HFF-Myc (cell line): ENCODE measurements at places on chromosomes 4 and X.

GRCh38 chrX:39513836-39514235 is 583.9 kb downstream of the BCOR start:
- no peak for DNase-seq

GRCh38 chr4:57270346-57270745 is 160.2 kb upstream of the IGFBP7 start:
- no peak for DNase-seq

- DNase-seq: no peak
Observed at GRCh38 chrX:39536211-39536610, 561.5 kb downstream of the BCOR start.

DNA sequence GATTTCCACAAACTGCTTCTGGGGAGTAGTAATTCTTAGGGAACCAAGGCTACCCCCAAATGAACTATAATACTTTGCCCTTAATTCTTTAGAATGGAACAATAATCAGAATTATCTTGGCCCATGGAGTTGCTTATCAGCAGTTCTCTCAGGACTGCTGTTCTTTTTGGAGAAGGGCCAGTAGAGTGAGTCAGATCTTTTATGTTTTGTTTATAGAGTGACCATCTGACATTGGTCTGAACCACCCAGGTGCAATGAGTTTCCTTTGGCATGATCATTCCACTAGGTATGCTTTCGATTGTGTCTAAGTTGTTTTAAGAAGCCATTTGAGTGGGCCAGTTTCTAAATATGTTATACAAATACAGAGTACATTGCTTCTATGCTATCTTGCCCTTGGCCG is 31.8 kb downstream of the PRRG1 start:
- peak; percentile 21 for DNase-seq

DNA sequence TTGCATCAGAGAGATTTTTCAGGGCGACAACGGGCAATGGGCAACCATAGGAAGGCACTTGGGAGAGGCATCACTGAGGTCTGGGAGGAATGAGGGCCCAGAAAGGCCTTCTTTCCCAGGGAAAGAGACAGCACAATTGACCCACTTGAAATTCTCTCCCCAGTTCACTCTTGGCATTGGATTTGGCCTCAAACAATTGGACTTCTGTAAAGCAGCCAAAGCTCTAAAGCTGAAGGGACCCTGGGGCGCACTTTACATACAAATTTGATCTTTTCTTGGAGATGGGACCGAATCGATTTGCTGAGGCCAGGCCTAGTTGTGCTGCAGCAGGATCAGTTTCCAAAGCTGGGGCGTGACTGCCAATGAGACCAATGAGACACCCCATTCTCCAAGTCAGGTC is 3.2 kb downstream of the ARHGAP36 start:
- DNase-seq: no peak

GRCh38 chr4:56298236-56298635 is 89.1 kb downstream of the AASDH start:
- DNase-seq: no peak

- DNase-seq: peak; percentile 38
Observed at GRCh38 chrX:120457766-120458180, 11.3 kb downstream of the LAMP2 start.

DNA sequence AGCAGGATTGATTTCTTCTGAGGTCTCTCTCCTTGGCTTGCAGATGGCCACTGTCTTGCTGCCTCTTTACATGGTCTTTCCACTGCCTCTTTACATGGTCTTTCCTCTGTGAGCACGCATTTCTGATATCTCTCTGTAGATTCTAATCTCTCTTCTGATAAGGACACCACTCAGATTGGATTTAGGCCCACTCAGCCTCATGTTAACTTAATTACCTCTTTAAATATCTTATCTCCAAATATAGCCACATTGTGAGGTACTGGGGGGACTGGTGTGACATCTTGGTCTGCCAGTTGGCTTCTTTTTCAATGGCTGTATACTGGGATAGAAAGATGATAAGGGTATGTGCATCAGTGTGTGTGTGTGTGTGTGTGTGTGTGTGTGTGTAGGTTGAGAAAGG is 153.7 kb downstream of the AWAT2 start:
- no peak for DNase-seq

DNA sequence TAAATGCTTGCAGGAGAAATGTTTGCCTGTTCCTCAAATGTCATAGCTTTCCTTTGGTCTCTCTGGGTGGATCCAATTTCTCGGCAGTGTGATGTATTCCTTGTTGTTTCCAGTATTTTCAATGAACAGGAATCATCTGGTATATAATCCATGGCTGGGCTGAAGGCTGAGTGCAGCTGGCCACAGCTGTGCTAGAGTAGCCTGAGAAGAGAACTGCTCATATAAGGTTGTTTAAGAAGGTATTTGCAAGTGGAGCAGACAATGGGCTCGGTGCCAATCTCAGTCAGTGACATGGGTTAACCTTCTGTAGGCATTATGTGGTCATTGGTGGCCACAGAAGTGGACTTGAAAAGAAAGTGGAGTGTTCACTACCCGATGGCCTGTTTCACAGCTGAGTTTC is 390.3 kb downstream of the SPRY1 start:
- DNase-seq: no peak

GRCh38 chr4:4456816-4457578 is 70.1 kb downstream of the NSG1 start:
- DNase-seq: no peak

- DNase-seq: no peak
Observed at GRCh38 chrX:150841456-150842197, 56.8 kb downstream of the CD99L2 start.

DNA sequence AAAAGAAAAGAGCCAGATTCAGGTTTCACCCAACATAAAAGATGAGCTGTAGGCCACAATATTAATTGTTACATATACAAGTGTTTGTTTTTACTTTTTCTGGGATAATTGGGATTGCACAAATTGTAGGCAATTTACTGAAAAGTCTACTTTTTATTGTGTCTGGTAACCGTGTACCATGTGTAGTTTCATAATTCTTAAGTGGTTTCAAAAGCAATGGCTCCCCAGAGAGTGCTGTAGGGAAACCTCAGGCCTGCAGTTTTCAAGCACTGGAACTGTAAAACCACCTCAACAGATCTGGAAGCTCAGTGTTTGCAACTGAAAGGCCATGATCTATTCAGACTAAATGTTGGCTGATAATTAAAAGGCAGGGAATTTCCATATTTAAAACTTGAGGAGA is 53.9 kb upstream of the MMAA start:
- no peak for DNase-seq

- no peak for DNase-seq
Observed at GRCh38 chrX:143500751-143501150, 16.5 kb downstream of the SPANXN3 start.

DNA sequence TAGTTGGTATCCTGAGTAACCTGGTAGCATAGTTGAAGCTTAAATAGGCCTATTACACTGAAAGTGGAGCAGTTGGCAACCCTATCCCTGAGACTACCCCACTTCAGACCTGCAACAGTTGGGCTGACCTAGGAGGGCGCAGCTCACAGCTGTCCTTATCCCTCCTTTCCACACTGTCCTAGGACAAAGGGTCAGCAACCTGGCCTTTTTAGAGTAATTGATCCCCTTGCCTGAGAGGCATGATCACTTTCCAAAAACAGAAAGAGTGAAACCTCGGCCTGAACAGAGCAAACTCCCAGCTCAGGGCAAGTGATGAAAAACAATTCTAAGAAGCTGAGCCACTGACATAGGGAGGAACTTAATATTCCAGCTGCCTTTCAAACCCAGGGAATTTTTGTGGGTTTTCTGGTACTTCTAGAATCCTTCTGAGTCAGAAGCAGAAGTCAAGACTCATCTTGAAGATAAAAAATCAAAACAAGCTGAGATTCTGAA is 94.9 kb upstream of the MYOZ2 start:
- peak; percentile 51 for DNase-seq

DNA sequence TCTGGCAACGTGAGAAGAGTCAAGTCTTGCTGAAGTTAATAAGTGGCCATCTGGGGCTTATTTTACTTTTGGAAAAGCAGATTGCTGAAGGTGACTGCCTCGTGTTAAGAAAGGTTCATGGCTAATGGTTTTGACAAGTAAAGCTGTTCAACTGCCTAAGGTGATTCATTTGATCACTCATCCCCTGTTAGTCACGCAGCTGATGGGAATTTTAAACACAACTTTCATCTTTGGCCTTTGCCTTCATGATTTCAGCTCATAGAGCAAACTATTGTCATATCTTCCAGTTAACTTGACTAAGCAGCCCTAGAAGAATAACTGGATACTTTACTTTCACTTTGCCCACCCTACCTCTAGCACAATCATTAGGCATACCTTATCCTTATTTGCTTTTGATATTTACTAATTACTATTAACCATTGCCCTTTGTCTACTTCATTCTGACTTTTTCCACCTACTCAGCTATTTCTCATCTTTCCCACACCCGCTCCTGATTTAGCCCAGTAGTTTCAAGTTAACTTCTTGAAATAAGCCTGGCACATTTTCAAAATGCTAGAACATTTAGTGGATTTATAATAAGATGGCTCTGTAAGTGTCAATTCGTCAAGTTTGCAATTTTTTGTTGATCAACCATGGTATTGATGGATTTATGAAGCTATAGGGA is 170.6 kb upstream of the S100G start:
- no peak for DNase-seq

DNA sequence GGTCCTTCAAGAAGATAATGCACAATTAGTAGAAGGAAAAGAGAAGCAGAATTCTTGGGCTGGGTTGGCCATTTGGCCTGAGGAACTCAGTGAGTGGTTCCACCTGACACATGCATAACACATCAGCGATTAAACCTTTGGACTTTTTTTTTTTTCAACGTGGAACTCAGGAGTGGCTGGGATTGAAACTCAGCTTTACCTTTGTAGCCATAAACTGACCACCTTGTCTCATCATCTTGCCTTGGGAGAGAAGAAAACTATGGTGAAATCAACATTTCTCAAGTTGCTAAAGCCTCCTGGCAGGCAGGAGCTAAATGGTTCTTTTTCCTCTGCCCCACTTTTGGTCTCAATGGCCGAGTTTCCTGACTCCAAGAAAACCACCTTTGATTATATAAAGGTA is 16.3 kb downstream of the PTTG2 start:
- no peak for DNase-seq

GRCh38 chrX:9532349-9532748 is 67.5 kb downstream of the TBL1X start:
- DNase-seq: no peak

GRCh38 chr4:40575846-40576245 is 53.8 kb downstream of the RBM47 start:
- DNase-seq: no peak

- no peak for DNase-seq
Observed at GRCh38 chr4:173503330-173504180, 26.5 kb downstream of the HAND2 start.

- DNase-seq: no peak
Observed at GRCh38 chr4:187883836-187884475, 111.6 kb upstream of the ZFP42 start.

- peak; percentile 69 for DNase-seq
Observed at GRCh38 chr4:114108869-114109268, 129.4 kb upstream of the ARSJ start.

- DNase-seq: peak; percentile 20
Observed at GRCh38 chr4:8029689-8030088, 90.0 kb upstream of the AFAP1 start.

- peak; percentile 73 for DNase-seq
Observed at GRCh38 chr4:119638359-119638758, 9.8 kb upstream of the PDE5A start.

GRCh38 chr4:183229397-183229796 is 90.7 kb downstream of the CLDN22 start:
- DNase-seq: no peak

DNA sequence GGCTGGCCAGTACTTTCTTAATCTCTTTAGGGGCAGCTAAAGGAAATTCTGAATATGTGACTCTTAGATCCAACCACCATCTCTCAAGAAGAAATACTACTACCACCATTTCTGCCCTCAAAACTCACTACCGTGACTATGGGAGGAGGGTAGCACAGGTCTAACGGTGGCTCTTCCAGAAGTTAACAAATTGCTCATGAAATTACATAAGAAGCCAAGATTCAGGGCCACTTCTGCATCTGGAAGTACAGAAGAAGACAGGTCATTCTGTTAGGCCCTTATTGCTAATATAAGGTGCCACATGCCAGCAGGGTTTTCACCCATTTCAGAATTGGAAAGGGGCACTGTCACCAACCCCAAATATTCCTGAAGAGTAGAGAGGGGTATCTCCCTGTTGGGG is 19.6 kb upstream of the NKRF start:
- no peak for DNase-seq

DNA sequence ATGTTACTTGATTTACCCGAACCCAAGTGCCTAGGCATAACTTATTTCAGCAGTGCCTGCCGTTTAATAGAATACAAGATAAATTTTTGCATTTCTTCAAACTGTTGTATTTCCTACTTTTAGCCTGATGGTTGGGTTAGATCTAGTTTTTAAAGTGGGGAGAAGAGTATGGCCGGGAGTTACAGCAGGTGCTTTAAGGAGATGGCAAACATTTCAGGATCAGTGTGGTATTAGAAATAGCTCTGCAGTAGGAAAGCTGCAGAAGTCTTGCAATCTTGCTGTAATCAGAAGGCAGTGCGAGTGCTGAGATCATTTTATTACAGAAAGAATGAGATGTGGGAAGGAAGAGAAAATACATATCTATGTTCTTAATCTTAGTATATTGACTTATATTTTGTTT is 977.8 kb upstream of the TENM3 start:
- DNase-seq: no peak

GRCh38 chrX:13793897-13794296 is 23.0 kb downstream of the GPM6B start:
- no peak for DNase-seq

- no peak for DNase-seq
Observed at GRCh38 chr4:94256828-94257227, 49.2 kb downstream of the SMARCAD1 start.

GRCh38 chrX:11439846-11440245 is 146.6 kb downstream of the AMELX start:
- DNase-seq: no peak

GRCh38 chr4:139988863-139989765 is 164.9 kb downstream of the MAML3 start:
- peak; percentile 93 for DNase-seq

GRCh38 chr4:87864321-87864720 is 31.6 kb downstream of the MEPE start:
- DNase-seq: no peak

GRCh38 chrX:37825215-37825842 is 22.0 kb downstream of the DYNLT3 start:
- no peak for DNase-seq

- no peak for DNase-seq
Observed at GRCh38 chr4:17309567-17310268, 202.2 kb downstream of the QDPR start.

DNA sequence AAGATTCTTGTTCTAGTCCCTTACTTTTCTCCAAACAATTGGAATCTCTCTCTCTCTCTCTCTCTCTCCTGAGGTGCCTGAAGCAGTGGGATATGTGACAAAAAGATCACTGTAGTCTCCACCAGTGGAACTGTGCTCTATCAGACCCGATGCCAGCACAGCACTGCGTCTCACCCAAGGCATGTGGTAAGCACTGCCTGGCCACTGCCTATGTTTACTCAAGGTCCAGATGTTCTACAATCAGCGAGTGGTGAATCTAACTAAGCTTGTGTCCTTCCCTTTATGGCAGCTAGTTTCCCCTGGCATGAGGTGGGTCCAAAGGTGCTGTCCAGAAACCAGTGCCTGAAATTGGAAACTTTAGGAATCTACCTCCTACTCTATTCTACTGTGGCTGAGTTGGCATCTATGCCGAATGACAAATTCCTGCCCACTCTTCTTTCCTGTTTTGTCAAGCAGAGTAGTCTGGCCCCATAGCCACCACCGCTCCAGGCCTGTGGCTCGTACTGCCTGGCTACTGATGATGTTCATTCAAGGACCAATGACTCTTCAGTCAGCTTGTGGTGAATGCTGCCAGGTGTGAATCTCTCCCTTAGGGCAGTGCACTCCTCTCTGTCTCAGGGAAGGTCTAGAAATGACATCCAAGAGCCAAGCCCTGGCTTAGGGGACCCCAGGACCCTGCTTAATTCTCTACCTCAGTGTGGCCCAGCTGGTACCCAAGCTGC is 416.5 kb downstream of the TEX13C start:
- no peak for DNase-seq
